ENCODE measurements at places on chromosomes 11 and 22.

DNA sequence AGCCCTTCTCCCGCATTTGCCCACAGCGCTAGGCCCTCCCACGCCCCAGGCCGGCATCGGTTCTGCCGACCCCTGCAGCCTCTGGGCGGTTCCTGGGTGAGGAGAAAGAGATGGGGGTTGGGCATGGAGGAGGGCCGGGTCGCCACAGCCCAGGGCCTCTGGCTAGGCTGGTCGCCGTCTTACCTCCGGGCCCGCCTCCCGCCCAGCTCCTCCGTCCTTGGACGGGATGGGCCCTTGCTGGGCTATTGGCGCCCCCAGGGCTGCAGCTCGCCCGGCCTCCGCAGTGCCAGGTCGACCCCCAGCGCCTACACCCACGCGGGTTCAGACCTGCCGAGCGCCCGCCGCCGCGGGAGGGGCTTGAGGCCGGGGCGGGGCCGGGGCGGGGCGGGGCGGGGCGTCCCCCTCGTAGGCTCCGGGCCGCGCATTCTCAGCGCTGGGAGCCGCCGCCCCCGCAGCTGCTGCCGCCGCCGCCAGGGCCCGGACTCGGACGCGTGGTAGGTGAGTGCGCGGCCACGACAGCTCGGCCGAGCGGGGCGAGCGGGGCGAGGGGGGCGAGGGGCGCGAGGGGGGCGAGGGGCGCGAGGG lies at the start of gene CD151:
Gene CD151 (plus strand): TSS at position 424 of the 585 bp plus-strand sequence. CDS start 3,118 bp downstream, outside the sequence.
- DNase-seq = peak; percentile 57

DNA sequence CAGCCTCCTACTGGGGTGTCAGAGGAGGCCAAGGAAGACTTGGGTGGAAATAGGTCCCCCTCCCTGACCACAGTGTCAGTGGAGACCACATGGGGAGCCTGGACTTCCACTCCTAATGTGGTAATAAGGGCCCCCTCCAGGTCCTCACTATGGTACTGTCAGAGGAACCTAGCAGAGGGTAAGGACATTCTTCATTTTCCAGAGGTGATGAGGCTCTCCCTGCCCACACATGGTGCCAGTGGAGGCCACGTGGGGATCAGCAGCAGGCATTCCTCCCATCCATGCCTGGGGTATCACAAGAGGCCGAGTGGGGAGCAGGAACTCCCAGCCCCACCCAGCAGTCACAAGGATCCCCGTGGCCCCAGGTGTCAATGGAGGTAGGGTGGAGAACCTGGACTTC lies 6.5 kb upstream of the CLDN5 start:
- no peak for DNase-seq

DNA sequence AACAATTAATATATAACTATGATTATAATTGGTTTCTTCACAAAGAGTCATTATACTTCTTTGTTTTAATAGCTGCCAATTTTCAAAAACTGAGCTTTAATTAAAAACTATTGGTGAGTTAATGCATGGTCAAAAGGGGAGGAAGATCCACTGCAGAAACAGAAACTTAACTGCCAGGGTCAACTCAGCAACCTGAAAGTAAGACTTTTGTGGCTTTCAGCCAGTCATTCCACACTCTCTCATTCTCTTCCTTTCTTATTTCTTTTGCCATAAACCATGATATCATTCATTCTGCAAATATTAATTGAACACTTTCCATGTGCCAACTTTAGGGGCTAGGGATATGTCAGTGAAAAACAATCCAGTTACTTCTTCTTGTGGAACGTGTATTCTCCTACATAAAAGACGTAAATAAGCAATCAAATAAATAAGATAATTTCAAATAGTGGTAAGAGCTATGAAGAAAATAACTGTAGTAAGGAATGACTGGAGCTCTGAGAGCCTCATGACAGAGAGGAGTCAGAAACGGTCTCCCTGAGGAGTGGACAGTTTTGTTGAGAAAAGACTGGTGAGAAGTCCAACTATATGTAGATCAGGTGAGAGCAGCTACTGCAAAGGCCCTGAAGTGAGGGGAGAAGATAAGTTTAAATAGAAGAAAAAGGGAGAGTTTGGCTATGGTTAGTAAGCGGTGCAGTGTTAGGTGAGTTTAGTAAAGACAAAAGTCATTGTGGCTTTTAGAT lies 130.5 kb downstream of the GRIA4 start:
- no peak for DNase-seq

- no peak for DNase-seq
Observed at GRCh38 chr11:13114566-13115379, 105.7 kb downstream of the RASSF10 start.

GRCh38 chr11:61380884-61381283 lies 11.5 kb upstream of the TMEM216 start:
- no peak for DNase-seq

DNA sequence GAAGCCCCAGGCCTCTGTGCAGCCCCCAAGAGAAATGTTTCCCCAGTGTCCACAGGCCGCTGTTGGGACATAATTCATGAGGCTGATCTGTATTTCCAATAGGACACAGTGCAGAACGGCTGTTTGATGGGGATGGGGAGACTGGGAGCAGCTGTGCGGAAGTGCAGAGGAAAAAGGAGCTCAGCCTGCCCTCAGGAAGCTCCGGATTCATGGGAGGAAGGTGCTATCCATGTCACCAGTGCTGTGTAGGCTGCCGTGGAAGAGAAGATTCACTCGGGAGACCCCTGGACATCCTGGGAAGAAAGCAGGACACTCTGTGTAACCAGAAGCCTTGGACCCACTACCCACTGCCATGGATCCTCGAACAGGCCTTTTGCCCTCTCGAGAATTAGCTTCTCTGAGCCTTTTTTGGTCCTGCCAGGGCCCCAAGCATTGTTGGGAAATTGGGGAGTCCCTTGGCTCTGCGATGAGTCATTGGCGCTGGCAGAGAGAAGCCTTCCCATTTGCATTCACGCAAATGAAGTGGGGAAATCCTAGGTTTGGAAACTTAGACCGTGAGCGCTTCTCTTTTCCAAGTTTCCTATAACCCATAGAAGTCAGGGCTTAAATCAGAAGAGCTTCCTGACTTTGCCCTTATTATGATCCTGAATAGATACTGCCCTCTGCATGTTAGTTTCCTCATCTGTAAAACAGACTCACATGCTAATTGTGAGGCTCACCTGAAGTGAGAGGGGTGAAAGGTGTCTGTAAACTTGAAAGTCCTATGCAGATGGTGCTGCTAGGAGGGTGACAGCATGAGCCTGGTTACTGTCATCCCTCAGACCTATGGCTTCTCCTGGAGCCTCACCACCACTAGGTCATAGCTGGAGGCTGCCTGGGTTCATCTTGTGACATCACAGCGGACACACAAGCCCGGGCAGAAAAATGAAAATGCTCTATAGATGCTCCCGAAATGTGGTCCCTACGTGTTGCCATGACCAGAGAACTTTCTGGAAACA lies 229.2 kb upstream of the B3GAT1 start:
- DNase-seq = no peak

DNA sequence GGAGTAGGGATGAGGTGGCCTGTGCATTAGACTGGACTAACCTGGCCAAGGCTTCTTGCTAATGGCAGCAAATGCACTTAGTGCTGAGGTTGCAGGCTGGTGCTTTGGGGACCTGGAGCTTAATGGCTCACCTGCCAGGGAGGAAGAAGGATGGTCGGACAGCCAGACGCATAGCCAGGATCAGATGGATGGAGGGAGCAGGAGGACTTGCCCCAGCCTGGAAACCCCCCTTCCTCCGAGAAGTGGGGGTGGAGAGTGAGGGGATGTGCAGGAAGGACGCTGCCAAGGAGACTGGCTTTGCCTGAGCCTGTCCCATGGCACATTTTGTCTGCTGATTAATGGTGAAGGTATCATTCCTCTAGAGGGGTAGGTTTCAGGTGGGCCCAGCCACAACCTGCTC lies 17.9 kb downstream of the IGLL1 start:
- no peak for DNase-seq

- DNase-seq = no peak
Observed at GRCh38 chr11:1727861-1728260, 22.5 kb downstream of the IFITM10 start.

GRCh38 chr11:80284946-80285785 lies 844.3 kb upstream of the TENM4 start:
- DNase-seq = no peak

DNA sequence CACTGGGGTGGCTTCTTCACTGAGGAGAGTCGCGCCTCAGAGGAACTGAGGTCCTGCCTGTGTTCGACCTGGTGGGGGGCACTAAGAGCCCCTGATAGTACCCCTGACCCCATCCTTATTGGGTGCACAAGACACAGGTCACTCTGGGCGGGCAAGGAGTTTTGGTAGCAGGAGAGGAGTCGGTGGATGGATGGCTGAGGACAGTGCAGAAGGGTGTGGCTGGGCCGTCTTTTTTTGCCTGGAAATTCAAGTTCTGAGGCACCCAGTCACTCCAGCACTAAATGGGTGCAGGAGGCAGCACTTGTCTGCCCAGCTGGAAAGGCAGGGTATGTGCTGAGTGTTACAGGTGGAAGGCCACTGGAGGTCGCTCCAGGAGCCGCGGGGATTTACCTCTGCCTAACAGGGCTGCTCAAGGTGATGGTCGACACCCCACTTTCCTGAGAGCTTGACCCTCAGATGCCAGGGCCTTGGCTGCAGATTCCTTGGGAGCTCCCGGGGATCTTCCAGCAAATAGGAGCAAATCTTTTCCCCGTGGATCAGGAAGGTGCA lies 960 bp downstream of the TSSC4 start:
- no peak for DNase-seq

- DNase-seq = no peak
Observed at GRCh38 chr11:61828629-61829407, 718 bp downstream of the FADS2 start.

GRCh38 chr22:47230251-47230650 lies 467.8 kb downstream of the TBC1D22A start:
- DNase-seq = no peak

DNA sequence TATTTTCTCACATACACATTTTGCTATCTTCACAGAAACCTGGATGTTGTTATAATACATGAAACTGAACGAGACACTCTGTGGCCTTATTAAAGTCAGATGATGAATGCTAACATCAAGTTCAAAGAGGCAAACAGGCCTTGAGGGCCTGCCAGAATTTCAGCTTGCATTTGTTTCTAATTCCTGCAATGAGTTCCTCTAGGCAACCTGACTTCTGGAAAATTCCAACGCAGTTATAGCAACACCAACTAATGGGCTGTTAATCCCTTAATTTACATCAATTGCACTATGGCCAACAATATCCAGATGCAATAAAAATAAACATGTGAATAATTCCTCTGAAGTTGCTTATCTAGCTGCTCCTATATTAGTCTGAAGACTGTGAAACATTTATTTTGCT lies 19.1 kb downstream of the PAX6 start:
- no peak for DNase-seq

- DNase-seq = no peak
Observed at GRCh38 chr11:34827228-34827627, 89.0 kb downstream of the APIP start.

DNA sequence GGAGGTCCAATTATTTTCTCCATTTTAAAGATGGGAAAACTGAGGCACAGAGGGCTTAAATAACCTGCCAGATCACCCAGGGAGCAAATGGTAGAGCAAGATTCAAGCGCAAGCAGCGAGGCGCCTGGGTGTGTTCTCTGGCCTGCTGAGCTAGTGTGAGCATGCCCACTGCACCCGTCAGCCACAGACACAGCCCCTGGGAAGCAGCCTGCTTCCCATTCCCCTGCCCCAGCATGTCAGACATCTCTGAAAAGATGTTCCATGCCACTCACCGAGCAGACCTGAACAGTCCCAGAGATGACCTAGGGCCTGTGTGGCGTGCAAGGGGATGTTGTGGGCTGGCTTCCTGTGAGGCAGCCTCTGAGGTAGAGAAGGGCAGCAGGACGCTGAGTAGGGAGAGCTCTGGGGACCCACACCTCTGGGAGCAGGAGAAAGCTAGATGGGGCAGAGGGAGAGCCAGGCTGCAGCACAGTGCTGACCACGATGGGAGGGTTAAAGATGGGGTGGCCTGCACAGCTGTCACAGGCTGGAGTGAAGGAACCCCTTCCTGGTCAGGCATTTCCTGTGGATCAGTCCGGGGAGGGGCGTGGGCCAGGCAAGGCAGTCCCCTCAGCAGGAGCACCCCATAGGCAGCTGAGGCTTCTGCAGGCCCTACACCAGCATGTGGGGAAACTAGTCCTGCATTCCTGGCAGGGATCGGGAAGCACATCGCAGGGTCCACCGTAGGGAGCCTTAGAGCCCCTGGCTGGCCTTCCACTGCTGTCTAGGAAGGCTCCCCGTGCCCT lies 101.4 kb downstream of the GALNT18 start:
- DNase-seq = no peak

DNA sequence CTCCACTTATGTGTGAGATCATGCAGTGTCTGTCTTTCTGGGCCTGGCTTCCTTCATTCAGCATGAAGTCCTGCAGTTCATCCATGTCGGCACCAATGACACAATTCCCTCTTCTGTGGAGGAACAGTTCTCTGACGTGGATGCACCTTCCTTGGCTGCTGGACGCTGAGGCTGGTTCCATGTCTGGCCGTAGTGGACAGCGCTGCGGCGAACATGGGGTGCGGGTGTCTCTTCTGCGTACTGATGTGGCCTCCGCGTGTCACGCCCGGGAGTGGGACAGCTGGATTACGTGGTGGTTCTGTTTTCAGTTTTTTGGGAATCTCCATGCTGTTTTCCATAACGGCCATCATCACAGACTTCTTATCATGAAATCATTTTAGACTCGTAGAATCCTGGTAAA lies 16.9 kb upstream of the MUC2 start:
- no peak for DNase-seq

DNA sequence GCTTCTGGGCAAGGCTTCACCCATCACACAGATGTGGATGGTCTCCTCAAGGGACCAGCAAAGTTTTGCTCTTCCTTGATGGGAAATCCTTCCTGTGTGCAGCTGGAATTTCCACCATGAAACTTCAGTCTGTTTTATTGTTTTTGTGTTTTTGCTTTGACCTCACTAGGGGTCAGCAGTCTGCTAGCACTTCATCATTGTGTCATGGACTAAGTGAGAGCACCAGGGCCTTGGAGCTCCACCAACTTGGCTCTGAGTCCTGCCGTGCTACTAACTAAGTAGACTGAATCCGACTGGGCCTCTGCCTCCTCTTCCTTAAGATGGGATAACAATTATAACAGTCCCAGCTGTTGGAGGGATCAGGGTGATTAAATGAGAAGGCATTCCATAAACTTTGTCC lies 305.8 kb upstream of the NCAM1 start:
- no peak for DNase-seq

GRCh38 chr11:44207292-44207691 lies 102.6 kb downstream of the ALX4 start:
- no peak for DNase-seq
